Activated naive CD4-positive, alpha-beta T cell treated with Interleukin-2 at 50 U/mL for 16 hours (primary cell): ENCODE measurements at places on chromosomes 11 and 22.
A peak's percentile ranks its signal among the peaks of the same experiment; 100 is the strongest.

DNA sequence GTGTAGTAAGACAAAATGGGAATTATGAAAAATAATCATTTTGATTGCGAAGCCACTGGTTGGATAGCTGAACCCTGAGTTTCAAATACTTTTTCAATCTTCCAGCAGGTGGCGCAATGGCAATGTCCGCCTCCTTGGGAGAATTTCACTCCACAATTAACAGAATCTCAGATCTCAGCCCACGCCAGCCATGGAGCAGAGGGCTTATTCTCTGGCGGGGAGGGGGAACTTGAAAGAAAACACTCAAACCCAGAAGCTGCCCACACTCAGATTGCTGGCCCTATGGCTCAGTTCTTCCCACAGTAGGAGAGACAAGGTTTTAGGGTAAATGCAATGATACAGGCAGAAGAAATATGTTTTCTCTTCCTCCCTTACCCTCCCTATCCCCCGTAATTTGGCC, 38.7 kb upstream of the RCN1 start:
- DNase-seq: peak; percentile 50

DNA sequence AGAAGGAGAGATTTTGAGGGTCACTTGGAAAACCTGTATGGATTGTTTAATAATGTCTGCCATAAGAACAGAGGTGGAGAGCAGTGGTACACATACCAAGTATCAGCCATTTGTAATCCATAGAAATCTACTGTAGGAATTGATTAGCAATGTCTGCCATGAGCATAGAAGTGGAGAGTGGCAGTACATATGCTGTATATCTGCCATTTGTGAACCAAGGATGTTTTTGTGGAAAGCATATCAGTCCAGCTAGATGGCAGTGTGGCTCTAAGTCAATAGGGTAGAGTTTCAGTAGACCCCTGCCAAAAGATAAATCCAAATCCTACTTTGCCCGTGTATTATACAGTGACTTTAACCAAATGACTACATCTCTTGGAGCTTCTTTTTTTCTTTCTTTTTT, 82.9 kb upstream of the SEZ6L start:
- no peak for DNase-seq

DNA sequence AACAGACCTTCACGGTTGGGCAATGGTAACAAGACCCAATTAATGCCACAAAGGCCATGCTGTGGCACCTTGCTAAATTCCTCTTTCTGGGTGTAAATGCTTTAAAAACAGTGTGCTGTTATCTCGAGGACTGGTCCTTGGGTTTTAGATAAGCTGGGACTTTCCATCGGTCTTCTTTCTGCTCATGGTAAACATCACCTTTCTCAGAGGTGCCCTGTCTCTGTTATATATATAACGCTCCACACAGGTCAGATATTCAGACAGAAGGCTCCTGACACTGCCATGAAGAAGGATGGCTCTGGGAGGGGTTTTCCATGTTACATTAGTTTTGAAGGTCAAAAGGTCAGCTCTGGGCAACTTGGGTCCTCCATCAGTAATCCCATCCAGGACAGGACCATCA, 151.6 kb downstream of the BBOX1 start:
- DNase-seq: no peak

GRCh38 chr11:779955-780532, 2.8 kb upstream of the GATD1 start:
- DNase-seq: no peak

GRCh38 chr11:134742956-134743819, 331.1 kb upstream of the B3GAT1 start:
- no peak for DNase-seq

DNA sequence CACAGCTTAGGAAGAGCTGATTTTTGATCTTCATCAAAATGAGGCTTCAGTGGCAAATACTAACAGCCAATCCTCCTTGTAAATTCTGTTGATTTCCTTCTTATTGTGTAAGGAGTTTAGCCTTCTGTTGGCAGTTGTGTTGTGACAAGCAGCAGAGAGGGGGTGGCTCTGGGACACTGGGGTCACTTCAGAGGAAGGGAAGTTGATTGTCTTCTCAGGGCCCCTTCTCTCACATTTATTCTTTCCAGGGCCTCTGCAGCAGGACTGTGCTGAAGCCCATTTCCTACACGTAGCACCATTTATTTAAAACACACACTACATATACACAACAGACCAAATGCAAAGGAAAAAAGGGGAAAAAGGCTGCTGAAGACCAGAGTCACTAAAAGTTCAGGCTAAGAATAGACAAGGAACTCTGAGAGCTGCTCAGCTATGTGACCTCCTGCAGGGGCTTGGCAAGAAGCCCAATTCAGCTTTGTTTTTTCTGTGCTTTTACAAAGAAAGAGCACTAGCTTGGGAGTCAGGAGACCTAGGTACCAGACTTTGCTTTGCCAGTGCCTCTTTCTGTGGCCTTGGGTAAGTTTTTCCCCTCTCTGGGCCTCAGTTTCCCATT, 28.3 kb upstream of the UPB1 start:
- DNase-seq: no peak

DNA sequence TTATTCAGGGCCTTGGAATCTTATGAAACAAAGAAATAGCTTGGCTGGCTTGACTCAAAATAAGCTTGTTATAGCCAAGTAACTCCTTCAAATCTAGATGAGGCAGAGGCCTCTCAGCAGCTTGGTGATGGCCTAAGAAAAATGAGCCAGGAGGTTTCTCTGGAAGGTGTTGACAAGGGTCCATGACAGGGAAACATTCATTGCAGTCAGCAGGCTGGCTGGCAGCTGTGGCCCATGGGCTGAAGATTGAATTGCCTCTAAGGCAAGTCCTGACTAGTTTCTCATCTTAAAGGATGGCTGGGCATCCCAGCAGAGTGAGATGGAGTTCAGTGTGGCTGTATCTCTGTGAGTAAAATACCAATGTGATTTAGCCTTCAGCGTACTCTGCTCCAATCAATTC, 441.0 kb downstream of the NELL1 start:
- no peak for DNase-seq

GRCh38 chr11:116111546-116111945, 607.3 kb upstream of the CADM1 start:
- no peak for DNase-seq

DNA sequence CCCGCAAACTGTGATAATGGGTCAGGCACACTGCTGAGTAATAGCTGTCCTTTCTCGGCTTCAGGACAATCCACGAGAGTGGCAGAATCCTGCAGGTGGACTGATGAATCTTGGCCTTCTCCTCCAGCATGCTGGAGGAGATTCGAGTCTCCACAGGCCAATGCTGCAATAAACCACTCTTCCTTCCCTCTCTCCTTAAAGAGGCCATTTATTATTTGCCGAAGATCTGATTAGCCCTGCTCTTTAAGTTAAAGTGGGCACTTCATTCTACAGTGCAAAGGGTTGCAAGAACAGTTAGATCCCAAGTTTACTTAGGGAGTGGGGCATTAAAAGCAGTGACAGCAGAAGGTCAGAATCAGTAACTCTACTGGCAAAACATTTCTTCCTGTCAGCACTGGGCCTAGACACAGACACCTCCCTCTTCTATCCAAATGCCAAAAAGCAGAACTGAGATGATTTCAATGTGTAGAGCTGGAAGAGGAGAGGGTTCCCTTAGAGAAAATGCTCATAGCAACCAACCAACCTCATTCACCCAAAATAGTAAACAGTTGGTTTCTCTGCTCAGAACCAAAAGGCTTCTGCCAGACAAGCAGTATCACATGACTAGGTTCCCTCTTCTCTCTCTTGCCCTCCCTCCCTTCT, 121.7 kb downstream of the SGSM3 start:
- no peak for DNase-seq

DNA sequence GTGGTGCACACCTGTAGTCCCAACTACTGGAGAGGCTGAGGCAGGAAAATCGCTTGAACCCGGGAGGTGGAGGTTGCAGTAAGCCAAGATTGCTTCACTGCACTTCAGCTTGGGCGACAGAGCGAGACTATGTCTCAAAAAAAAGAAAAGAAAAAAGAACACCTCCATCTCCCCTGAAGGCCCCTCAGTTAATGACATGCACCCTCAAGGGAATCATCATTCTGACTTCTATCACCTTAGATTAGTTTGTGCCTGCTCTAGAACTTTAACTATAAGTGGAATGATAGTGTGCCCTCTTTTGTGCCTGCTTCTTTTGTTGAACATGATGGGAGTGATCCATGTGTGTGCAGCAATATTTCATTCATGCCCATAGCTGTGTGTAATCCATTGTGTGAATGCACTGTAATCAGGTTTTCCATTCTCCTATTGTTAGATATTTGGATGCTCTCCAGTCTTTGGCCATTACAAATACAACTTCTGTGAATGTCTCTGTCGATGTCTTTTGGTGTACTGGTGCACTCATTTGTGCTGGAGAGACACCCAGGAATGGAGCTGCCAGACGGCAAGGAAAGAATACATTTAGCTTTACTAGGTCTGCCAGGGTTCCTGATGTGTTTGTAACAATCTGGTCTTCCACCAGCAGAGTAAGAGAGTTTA, 883 bp upstream of the VPREB3 start:
- DNase-seq: no peak

GRCh38 chr11:74345420-74345819, 34.0 kb upstream of the P4HA3 start:
- no peak for DNase-seq
